Stimulated activated CD4-positive, alpha-beta T cell treated with anti-CD3 and anti-CD28 coated beads, Interleukin-2, amount 100 ng/mL, for 48 hours (primary cell): ENCODE measurements at places on chromosomes 5 and 9.

DNA sequence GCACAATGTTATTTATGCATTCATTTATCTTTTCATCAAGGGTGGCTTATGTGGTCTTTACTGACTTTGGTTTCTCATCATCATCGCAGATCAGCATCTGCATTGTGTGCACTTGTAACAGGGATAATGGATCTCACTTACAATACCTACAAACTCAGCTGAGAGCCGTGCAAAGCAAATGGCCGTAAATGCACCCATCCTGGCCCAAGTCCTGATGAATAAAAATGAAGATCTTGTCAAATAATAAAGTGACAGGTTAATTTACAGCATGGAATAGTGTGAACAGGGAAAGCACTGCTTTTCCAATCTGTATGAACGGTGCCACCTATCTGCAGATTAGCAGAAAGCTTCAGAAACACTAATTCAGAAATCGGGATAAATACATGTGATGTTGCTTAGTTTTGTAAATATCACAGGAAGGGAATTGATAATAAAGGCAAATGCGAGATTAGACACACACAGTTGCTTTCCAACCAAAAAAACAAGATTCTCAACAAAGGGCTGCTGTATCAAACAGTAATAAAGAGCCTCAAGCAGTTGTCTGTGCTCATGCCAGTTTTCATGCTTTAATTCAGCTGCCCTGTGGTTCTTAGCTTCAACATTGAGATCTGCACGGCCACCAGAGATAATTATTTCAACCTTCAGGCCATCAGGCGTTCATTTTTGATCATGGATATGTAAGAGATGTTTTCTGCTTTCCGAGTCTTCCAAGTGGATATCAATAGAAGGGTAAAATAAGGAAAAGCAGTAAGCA, 153.4 kb upstream of the POU5F2 start:
- no peak for DNase-seq

- DNase-seq = no peak
Observed at GRCh38 chr5:61000887-61001286, 55.9 kb downstream of the NDUFAF2 start.

GRCh38 chr9:135512904-135513303, 8.3 kb upstream of the LCN1 start:
- DNase-seq = no peak

DNA sequence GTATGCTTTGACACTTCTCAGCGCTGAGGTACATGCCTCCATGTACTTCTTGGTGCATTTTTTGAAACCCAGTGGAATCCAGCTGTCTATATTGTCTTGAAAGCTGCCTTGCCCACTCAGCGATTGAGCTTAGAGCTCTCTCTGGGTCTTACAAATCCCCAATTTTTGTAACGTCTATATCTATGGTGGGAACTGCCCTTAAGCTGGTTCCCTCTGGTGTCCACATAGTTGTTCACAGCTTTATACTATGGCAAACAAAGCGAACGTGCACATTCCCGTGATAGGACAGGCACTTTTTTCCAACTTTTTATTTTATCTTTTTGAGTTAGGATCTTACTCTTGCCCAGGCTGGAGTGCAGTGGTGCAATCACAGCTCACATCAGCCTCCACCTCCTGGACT, 20.9 kb downstream of the CDHR2 start:
- no peak for DNase-seq

- no peak for DNase-seq
Observed at GRCh38 chr9:96009690-96010472, 134.4 kb downstream of the ERCC6L2 start.

DNA sequence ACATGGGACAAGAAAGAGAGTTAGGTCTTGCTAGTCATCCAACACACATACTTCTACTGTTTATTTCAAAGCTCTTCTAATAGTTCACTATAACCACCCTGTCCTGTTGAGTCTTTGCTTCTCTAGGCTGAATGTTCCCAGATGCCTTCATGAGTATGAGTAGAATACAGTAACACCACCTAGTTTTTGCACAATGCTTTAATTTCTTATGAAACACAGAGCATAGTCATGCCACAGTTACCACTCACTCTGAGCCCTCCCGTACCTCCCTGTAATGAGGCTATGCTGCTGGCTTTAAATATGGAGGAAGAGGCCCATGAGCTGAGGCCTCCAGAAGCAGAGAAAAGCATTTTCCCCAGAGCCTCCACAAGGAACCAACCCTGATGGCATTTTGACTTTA, 75.0 kb upstream of the SLC1A3 start:
- no peak for DNase-seq

DNA sequence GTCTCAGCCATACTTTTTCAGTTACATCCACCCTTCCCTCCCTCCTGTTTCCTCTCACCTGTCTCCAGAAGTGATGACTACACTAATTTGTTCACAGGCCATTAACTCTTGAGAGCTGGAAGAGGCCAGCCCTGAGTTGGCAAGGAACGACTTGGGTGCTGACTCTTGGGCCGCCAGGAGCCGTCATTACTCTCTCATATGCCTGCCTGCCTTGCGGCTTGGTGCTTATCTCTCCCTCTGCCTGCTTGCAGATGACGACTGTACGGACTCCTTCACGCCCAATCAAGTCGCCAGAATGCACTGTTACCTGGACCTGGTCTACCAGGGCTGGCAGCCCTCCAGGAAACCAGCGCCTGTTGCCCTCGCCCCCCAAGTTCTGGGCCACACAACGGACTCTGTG, 66.1 kb downstream of the PAPPA start:
- no peak for DNase-seq

DNA sequence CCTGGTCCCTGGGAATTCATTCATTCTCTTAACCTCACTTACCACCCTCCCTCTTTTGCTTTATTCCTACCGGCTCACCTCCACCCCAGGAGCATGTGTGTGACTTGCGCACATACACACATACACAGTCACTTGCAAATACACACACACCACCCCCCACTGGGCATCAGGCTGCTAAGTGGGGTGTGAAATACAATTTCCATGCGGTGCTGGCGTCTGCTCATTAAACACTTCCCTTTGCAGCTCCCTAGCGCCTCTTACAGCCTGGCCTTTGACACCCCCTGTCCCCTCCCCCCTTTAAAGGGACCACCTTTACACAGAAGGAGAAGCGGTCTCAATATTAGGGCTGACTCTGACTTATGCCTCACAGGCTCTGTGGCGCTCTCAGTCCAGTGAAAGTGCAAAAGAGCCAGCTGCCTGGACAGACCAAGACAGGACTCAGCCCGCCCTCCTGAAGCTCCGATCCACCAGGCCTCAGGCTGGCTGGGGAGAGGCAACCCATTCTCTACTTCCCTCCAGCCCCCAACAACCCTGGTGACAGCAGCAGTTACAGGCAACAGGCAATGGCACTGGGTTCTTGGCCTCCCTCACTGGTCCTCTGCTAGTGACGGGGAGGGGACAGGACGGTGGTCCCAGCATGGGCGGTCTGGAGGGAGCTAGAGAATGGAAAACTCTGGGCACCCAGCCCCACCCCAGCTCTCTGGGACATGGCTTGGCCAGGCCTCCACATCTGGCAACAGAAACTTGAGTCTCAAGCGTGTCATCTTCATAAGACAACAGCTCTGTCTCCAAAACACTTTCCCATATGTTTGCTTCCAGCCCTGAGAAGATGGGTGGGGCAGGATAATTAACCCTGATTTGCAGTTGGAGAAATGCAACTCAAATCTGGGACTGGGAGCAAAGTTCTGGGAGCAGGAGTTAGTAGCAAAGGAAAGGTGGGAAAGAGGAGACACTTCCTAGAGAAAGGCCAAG, 12.0 kb downstream of the ENHO start:
- DNase-seq = no peak

DNA sequence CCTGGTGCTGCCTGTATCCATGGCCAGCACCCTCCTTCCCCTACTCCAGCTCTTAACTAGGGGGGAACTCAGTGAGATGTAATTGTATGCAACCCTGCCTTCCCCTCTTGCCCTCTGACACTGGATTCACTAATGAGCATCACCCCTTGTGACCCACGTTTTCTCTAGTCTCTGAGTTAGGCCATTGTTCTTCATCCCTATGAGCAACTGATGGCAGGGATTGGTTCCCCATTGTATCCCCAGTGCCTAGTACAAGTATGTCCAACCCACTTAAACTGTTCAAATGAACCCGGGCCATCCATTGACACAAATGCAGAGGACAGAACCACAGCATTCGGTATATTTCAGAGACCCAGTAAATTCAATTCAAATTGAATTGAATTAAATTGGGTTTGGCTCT, 77.6 kb upstream of the ASTN2 start:
- DNase-seq = no peak

GRCh38 chr5:176866707-176867310, 32.3 kb downstream of the HK3 start:
- no peak for DNase-seq

DNA sequence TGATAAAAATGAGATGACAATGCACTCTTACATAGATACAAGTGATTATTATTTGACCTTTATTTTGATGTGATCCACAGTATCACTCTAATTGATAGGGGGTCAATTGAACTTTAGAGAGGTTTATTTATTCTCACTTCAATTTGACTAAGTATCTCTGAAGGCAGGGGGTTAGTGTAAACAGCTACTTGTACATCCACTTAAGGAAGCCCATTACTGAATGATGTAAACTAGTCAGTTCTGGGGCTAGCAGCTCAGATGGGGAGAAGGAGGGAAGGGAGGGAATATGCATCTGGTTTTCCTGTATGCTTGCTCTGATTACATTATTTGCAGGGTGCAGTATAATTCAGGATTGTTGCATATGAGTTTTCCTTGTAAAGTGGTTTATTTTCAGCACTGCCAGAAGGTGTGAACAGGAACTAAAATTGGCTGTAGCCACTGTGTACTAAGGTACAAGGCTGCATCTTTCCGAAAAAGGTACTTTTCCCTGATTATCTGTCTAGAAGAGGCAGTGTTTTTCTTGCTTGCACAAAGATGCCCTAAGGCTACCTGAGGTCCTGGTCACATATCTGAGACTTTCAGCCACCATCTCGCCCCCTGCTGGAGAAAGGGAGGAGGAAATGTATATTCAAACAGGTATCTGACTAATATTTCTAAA, 51.2 kb downstream of the MRPS27 start:
- peak; percentile 43 for DNase-seq

- peak; percentile 3 for DNase-seq
Observed at GRCh38 chr5:38453506-38453905, 102.9 kb downstream of the LIFR start.

DNA sequence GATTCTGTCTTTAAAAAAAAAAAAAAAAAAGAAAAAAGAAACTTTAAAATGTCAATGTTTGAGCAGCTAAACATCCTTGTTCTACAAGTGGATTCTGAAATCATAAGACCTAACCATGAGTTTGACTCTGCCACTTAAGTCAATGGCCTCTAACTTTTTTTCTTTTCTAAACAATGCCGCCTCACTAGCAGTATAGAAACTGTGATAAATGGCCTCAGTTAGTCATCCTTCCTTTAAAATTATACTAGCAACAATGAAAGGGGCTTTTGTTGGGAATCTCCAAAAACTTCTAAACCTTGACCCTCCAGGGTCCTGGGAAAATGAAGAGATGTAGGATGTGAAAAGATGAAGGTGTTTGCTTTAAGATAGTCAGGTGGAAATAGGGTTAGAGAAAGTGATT, 71.1 kb downstream of the FBXL7 start:
- DNase-seq = no peak

GRCh38 chr9:93301911-93302541, 118.1 kb downstream of the WNK2 start:
- no peak for DNase-seq

GRCh38 chr5:168288349-168289245, 2.8 kb upstream of the WWC1 start:
- no peak for DNase-seq

- no peak for DNase-seq
Observed at GRCh38 chr5:119332978-119333401, 22.8 kb upstream of the TNFAIP8 start.
